Left ventricle myocardium superior (tissue), 1 donor: ENCODE measurements at places on chromosomes 2 and 18. TPM values are rescaled to one million over a fixed set of nuclear protein-coding genes. Genes with fewer than 3 reads are reported as not detected.

DNA sequence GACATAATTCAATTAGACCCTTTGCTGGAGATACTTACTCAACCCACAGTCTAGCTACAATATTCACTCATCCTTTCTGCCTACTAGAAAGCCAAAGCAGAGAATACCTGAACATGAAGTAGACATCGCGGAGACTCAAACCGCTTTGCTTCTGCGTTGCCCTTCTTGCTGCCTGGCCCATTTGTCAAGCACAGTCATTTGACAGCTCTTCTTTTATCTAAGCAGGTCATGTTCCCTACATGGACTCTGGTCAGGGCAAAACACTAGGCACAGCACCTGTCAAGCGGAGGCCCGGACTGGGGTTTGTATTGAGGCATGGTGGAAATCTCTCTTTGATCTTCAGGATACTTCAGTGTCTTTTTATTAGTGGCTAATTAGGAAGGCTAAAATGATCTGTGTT, 89.7 kb downstream of the FARSB start:
- peak; percentile 28 for DNase-seq

The GYPC gene
- total RNA-seq = 114 TPM

- no peak for DNase-seq
These were observed 27.3 kb upstream of the TMX3 start for GRCh38 chr18:68742206-68742605.

The ZNF519 gene
- total RNA-seq = 3.7 TPM

The IL36A gene
- not detected for total RNA-seq

DNA sequence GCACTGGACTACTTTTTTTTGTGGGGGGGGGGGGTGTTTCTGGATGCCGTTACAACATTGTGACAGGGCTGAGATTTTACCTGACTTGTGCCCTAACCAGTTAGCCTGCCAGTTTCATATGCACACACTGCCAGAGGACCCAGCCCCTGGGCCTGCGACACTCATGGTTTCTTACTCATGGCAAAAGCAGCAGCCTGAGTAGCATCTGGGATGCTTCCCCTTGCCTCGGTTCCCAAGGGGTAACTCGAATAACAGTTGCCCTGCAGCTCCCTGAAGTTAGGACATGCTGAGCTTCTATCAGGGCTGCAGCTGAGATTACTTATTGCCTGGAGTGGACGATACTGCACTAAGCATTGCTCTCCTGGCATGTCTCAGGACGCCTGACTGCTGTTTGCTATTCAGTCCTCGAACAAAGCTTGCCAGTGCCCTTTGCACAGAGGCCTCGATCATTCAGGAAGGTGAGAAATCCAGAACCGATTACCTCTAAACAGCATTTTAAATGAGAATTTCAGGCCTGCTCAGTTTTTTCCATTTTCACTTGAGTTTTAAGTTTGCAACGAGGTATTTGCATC, 47.9 kb downstream of the TRPM8 start:
- DNase-seq = no peak

DNA sequence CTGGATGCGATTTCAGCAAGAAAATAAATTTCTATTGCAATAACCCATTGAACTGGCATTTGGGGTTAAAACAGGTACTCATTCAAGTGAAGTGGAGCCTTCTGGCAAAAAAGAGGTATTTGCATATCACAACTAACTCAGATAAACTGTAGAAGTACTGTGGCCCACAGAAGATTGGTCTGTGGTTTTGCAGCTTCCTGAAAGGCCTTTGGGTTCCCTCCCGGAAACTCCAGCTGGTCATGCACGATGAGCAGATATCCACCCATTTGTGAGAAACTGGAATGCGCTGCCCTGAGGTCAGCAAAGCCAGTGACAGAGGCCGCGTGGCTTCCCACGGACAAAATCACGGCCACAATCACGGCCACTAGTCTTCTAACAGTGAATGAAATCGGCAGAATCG, 106.3 kb downstream of the EPHA4 start:
- no peak for DNase-seq

The DCTN1 gene
- 177 TPM for total RNA-seq
